Putamen (tissue), 1 donor: ENCODE measurements at places on chromosomes 12 and 14.

GRCh38 chr12:58238411-58238810, 297.0 kb downstream of the ATP23 start:
- DNase-seq = no peak

GRCh38 chr12:117064596-117064995, 34.6 kb downstream of the TESC start:
- DNase-seq = no peak

DNA sequence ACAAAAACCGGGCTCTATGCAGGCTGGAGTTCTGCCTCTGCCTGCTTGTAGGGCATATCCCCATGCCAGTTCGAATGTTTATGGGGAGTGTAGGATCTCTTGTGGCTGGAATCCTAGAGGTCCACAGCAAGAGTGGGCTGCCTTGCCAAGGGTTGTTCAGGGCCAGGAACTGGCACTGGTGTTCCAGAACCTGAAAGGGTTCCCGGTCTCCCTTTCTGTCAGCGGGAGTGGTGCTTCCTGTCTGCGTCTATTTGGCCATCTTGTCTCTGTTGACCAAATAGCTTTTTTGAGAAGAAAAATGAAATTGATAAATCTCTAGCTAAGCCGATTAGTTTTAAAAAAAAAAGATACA, 17.8 kb downstream of the OLR1 start:
- no peak for DNase-seq

DNA sequence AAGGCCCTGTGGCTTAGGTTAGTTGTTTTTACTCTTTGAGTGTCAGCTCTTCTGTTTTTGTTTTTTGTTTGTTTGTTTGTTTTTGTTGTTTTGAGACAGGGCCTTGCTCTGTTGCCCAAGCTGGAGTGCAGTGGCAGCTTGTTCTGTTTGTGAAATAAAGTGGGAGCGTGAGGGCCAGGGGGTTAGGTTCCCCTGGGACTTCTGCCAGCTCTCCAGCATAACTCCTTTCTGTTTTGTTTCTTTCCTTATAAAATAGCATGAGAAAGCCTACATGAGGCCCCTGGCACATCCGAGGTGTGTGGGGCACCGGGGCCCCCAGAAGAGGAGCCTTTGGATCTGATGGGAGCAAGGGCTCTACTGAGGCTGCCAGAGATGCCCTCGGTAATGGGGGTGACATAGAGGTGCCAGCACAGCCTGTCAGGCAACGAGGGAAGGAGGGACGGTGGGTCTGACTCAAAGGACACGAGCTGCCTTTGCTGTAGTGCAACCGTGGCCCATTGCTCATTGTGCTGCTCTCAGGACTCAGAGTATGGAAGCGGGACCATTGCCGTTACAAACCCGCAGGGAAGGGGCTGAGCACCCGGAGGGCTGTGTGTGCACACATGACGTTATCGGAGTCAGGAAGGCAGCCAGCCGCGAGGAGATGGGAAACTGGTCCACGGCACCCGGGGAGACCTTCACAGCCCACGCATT, 9.1 kb upstream of the SERPINA11 start:
- no peak for DNase-seq

GRCh38 chr12:111298582-111299436, 70.1 kb downstream of the PHETA1 start:
- DNase-seq = peak; percentile 24

- DNase-seq = peak; percentile 14
These were observed 11.8 kb upstream of the DERA start for GRCh38 chr12:15899282-15899870.

DNA sequence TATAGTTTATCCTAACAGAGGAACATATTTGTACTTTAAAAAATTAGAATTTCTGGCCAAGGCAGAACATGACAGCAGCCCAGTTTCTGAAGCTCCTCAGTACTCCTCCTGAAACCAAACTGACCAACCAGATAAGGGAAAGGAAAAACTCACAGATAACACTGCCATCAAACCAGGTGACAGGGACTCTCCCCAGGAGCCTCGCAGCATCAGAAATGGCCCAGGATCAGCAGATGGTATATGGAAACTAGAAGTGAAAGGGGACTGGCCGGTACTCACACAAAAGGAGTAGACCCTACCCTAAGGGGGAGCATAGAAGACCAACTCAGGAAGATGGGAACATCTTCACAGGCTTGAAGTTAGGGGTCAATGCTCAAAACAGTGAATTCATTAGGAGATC, 22.0 kb downstream of the GALC start:
- no peak for DNase-seq

DNA sequence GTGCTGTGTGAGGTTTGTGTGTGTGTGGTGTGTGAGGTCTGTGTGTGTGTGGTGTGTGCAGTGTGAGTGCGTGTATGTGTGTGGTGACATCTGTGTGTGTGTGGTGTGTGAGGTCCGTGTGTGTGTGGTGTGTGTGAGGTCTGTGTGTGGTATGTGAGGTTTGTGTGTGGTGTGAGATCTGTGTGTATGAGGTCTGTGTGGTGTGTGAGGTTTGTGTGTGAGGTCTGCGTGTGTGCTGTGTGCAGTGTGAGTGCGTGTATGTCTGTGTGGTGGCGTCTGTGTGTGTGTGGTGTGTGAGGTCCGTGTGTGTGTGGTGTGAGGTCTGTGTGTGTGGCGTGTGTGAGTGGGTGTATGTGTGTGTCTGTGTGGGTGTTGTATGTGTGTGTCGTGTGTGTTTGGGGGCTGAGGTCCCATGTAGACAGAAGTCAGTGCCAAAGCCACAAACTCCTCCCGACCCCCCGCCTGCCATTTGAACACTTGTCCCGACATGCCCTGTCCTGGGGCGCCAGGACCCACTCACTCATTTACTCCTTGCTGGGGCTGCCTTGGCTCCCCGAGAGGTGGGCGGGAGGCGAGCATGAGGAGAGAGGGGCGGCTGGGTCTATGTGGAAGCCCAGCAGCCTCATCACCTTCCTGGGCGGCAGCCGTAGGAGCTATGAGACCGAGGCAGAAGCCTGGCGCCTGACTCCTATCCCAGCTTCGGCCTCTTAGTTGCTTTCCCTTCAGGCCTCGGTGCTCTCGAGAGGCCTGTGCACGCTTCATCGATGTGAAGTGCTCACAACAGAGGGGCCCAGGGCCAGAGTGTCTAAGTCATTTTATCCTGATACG, 20.5 kb downstream of the RILPL1 start:
- DNase-seq = no peak

GRCh38 chr14:85445151-85445795, 84.7 kb upstream of the FLRT2 start:
- DNase-seq = no peak
